Effector memory CD4-positive, alpha-beta T cell (primary cell): ENCODE measurements at places on chromosomes 11 and 22.

DNA sequence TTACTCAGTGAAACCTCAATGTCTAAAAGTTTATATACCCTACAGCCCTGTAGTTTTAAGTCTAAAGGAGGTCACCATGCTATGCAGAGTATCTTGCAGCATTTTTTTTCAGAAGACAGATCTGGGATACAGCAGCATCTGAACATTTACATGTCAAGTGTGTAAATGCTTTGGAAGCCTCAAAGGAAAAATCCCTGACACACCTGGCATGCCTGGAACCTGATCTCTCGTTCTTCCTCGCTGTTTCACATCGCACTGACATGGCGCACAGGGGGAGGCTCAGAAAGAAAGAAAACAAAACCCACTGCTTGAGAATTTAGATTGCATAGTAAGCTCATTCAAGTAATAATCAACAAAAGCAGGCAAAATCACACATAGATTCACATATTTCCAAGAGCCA, 31.0 kb downstream of the PAX6 start:
- no peak for DNase-seq

DNA sequence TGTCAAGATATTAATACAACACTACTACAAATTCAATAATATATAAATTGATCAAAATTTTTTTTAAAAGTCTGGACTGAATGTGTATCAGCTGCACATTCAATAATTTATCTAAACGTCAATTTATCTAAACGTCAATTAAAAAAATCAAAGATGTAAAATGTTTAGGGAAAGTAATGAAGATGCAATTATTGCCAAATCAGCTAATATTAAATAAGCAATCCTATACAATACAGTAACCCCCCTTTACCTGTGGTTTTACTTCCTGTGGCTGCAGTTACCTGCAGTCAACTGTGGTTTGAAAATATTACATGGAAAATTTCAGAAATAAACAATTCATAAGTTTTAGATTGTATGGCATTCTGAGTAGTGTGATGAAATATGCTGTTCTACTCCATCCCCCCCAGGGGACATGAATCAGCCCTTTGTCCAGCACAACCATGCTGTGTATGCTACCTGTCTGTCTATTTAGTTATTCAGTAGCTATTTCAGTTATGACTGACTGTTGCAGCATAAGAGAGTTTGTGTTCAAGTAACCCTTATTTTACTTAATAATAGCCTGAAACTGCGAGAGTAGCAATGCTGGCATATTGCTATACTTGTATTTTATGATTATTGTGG, 72.2 kb downstream of the CWF19L2 start:
- no peak for DNase-seq

DNA sequence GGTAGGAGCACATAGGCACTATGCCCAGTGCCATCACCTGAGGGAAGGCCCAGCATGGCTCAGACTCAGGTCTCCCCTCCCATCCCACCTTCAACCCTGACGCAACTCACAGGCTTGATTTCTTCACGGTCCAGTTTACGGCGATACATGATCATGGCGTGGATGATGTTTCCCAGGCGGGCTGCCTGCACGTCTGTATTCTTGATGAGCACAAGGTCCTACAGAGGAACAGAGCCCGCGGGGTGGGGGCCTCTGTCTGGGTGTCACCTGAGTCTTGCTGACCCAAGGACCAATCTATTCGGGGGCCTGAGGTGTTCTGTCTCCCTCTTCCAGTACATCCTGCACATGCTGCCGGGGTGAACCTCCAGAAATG, 3.9 kb downstream of the CPT1B start:
- no peak for DNase-seq

DNA sequence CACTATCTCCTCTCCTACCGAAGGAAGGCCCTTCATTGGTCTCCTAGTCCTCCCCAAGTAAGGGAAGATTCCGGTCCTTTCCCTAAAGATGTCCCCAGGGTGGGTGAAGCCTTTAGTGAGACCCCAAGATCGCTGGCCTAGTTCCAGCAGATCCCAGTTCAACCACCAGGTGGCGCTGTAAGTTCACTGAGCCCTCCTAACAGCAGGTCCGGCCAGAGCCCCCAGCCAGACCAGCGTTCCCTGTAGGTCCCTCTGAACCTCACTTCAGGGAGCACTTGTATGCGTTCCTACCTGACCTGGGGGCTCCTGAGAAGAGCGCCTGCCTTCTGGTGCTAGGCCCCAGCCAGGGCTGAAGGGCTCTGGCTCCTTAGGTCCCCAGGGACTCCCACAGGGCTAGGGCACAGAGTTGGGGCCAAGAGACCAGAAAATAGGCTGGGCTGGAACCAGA, 38.1 kb downstream of the LMO1 start:
- DNase-seq, result peak; percentile 49

- no peak for DNase-seq
Measured at GRCh38 chr22:28773461-28773867, 969 bp downstream of the CCDC117 start.

- no peak for DNase-seq
Measured at GRCh38 chr11:61045271-61045670, 57.0 kb upstream of the CD5 start.

DNA sequence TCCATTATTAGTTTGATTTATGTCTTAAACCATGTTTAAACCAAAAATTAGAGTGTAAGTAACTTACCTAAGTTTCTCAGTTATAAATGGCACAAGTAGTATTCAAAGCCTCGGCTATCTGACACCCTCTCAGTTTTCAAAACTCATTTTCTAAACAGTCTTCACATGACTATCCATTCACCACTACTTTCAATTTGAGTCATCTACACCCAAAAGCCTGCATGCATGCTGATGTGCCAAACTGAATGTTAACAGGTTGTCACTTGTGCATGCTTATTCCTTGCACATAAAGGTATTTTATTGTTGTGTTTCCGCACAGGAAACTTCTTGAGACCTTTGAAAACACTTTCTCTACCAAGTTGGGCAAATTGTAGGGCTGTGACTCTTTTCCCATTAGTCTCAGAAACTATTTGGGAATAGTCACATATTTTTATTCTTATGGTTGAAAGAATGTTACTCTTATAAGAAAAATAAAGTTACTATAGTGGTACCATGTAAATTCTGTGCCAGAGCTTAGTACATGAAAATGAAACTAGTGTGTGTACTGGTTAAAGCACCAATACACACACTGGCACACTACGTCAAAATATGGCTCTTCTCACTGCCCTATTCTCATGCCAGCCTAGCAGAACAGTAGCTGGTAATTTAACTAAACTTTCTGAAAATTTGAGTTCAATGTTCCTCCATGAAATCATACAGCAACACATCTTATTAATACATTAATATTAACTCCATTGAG, 2.2 kb upstream of the OR51E2 start:
- DNase-seq, result no peak

DNA sequence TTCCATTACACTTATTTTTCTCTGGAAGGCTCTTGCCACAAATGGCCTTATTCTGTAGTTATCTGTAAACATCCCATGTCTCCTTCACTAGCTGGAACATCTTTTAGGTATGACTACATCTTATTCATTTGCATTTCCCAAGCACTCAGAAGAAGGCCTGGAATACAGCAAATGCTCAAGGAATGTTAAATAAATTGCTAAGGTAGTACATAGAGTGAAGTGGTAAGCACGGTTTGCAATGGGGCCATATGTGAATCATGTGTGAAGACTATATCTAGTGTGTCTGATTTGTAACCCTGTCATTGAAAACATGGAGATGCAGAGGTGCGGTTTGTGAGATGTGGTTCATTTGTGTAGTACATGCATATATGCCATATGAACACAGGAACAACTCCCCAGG, 33.5 kb downstream of the GDPD4 start:
- no peak for DNase-seq

DNA sequence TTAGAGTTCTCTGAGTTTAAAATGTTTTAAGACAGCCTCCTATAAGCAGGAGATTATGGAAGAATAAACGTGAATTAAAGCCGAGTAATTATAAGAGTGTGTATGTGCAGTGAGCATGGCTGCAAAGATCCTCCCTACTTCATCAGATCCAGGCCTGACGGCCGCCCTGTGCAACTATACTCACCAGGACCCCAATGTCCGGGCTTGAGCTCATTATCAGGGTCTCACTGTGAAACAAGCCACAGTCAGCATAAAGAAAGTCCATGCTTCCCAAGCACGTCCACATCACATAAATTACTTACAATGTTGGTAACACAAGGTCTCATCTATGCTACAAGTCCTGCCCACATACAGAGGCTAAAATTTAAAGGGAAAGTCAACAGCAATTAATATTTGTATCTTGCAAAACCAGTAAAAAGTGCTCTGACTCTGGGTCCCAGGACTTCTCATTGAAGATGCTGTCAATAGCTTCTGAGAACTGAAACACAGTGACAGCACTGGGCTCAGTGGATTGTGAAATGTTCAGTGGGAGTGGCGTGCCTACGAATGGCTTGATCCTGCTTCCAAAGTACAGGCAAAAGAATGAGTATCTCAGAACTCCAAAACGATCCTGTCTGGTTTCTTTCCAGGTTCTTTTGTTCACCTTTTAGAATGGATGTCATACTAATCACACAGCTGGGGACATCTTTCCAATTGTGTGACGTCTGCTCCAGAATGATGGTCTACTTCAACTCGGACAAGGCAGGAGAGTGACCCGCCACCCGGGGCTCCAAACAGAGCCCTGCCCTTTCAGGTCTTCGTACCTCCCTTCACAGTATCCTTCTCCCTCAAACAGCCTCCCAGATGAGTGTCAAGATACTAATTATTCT, 72.1 kb upstream of the ARFGAP3 start:
- DNase-seq, result no peak

DNA sequence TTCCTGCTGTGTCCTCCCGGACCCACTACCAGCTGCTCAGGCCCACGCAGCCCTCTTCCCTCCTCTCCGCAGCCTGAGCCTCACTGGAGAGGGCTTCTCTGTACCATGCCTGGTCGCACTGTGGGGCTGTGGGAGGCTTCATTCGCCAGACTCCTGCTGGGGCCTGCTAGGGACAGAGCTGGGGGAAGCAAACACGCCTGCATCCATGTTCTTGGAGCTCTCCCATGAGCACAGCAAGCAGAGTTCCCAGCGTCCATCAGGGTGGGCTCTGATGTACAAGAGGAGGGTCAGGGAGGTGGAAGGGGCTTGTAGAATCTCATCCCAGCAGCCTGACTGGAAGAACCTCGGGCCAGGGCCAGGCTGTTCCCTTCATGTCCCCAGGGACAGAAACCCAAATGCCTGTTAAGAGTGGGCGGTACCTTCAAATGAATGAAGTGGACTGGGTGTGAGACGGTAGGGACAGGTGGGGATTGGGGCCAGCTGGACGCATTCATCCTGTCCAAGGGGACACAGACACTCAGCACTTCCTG, 59.9 kb downstream of the MPPED1 start:
- no peak for DNase-seq

DNA sequence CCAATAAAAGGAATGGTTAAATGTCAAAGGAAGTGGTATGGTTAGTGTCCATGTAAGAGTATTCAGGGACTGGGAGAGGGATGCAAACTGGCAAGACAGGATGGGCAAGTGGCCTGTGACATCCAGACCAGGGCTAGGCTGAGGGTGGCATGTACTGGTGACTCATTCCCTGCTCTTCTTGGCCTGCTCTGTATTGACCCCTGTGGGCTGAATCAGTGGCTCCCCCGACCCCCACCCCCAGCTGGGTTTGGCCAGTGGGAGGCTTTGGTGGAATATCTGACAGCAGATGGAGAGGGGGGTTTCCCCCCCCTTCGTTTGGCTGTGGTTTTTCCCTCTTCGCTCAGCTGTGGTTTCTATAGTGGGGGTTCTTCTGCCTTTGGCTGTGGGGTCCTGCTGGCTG, 87.7 kb downstream of the CSNK2A3 start:
- no peak for DNase-seq

DNA sequence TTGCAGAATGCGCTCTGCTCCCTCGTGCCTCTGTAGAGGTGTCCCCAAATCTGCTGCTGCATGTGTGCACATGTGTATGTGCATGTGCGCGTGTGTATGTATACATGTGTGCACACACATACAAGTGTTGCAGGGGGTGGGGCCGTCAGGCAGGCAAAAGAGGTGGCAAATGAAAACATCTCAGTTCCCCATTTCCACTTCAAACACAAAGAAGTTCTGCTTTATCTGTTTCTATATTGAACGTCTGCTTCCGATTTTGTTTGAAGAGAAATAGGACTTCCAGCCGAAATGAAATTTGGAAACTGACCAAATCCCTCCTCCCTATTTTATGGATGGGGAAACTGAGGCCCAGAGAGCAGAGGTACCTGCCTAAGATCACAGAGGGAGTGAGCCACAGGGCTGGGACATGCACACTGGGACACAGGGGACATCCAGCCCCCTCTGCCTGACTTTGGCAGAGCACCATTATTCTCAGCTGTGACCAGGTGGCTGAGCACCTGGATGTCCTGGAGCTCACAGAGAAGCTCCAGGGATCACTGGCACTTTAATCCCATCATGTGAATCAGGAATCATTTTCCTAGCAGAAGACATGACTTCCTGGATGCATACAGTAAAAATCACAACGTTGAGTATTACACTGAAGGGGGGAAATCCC, 41.2 kb upstream of the ALX4 start:
- DNase-seq, result no peak

DNA sequence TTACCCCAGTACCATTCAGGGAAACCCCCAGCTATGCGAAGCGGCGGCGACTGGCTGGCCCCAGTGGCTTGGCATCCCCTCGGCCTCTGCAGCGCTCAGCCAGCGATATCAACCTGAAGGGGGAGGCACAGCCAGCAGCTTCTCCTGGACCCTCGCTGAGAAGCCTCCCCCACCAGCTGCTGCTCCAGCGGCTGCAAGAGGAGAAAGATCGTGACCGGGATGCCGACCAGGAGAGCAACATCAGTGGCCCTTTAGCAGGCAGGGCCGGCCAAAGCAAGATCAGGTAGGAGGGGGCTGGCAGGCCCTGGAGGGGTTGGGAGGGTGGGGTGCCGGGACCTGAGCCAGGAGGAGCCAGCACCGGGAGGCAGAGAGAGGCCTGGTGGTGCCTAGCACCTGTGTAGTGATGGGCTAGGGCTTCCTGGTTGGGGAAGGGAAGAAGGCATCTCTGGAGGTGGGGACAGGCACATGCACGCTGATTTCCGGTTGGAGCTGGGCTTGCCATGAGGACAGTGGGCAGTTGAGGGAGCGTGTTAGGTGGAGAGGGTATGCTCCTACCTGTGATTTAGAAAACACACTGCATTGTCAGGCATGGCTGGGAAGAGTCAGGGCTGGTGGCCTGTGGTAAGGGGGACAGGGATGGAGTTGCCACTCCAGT, 22.3 kb downstream of the SHANK3 start:
- no peak for DNase-seq

DNA sequence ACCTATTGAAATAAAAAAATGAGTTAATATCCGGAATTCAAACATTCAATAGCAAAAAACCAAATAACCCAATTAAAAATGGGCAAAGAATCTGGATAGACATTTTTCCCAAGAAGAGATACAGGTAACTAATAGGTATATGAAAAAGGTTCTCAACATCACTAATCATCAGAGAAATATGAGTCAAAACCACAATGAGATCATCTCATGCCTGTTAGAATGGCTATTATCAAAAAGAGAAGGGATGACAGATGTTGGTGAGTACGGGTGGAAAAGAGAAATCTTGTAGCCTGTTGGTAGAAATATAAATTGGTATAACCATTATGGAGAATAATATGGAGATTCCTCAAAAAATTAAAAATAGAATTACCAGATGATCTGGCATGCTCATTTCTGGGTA, 26.9 kb upstream of the OR6M1 start:
- DNase-seq, result no peak

- no peak for DNase-seq
Measured at GRCh38 chr22:32378707-32379272, 21.1 kb downstream of the RFPL3 start.
